Thoracic aorta endothelial cell (primary cell): ENCODE measurements at places on chromosomes 2 and 18. TPM values are rescaled to one million over a fixed set of nuclear protein-coding genes. Genes with fewer than 3 reads are reported as not detected.

The SERPINB4 gene
- not detected in 2 replicates for total RNA-seq

The R3HDM1 gene
- total RNA-seq, result 25.0 and 37.8 TPM in 2 replicates

The NT5DC4 gene
- total RNA-seq, result not detected in 2 replicates

The G6PC2 gene
- not detected in 2 replicates for total RNA-seq

The SERPINB5 gene
- not detected in 2 replicates for total RNA-seq

The PROM2 gene
- total RNA-seq, result under 0.01 and 0.29 TPM in 2 replicates

The EFR3B gene
- 0.13 and 0.22 TPM in 2 replicates for total RNA-seq

The KCNG2 gene
- total RNA-seq, result not detected in 2 replicates

The GALNT13 gene
- 0.27 and 4.2 TPM in 2 replicates for total RNA-seq

The IL1RN gene
- total RNA-seq, result not detected in 2 replicates

The FTCDNL1 gene
- 1.2 and 1.7 TPM in 2 replicates for total RNA-seq

The MC2R gene
- total RNA-seq, result not detected in 2 replicates

The ESPNL gene
- under 0.01 TPM in 1 of 2 replicates, not detected in the other for total RNA-seq

The ORMDL1 gene
- total RNA-seq, result 55.9 and 67.6 TPM in 2 replicates

The SLC19A3 gene
- 0.40 and 0.86 TPM in 2 replicates for total RNA-seq

The ANKRD44 gene
- total RNA-seq, result 13.6 and 15.8 TPM in 2 replicates
